ENCODE measurements at places on chromosomes 3 and 15. TPM values are rescaled to one million over a fixed set of nuclear protein-coding genes. Genes with fewer than 3 reads are reported as not detected.

Gene CNTN3
- 0.37 TPM for total RNA-seq

Gene MITF
- total RNA-seq: 768 TPM

Gene ARGFX
- total RNA-seq: not detected

Gene SPRED1
- total RNA-seq: 51.0 TPM

Gene P2RY13
- total RNA-seq: not detected

Gene CPN2
- not detected for total RNA-seq

Gene UACA
- total RNA-seq: 24.4 TPM
